ENCODE measurements at places on chromosomes 13 and 19.
A peak's percentile ranks its signal among the peaks of the same experiment; 100 is the strongest.

DNA sequence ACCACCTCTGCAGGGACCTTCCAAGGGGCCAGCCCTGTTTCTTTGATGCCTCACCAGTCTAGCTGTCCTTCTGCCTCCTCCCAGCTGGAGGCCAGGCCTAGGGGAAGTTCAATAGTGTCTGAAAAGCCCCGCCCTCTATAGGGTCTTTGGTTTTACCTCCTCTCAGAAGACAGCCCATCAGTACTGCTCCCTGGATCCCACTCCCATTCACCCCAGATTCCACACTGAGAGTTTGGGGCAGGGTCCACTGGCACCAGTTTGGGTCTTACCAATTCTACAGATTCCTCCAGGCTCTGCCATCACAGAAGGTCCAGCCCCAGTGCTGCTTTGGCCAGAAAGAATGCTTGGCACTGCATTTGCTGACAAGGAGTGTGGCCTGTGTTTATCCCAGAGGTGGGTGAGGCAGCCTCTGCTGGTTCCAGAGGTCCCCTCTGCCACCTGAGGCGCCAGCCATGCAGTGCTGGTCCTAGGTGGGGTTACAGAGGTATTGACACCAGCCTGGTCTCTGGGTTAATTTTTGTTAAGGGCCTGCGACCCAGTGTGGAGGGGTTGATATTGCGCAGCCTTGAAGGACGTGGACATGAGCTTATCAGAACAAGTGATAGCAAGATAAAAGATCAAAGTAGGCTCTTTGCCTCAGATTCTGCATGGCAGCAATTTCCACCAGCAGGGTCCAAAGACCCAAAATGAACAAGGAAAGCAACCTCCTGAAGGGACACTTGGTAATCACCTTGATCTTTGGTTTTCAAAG, 41.4 kb upstream of the IGSF23 start:
- DNase-seq = no peak

- peak; percentile 68 for DNase-seq
These were observed at the start of gene FGF9 for GRCh38 chr13:21670883-21671619. Gene FGF9, plus strand, starts transcription at chr13:21671073. Its CDS starts 840 bp downstream, at chr13:21671913.

GRCh38 chr19:35119091-35119490, 3.5 kb downstream of the FXYD3 start:
- DNase-seq = no peak

DNA sequence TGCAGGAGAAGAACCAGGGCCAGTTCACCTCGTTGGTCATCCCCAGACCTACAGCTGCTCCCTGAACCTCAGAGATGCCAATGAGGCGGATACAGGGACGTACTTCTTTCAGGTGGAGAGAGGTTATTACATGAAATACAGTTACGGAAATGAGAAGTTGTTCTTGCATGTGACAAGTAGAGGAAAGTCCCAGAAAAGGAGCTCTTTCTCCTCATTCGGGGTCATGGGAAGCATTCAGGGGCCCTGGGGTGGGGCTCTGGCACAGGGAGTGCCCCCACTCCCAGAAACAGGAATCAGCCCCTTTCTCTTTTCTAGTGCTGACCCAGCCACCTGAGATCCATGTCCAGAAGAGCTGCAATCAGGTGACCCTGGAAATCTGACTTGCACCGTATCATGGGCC, 4.5 kb upstream of the SIGLEC9 start:
- DNase-seq = no peak

DNA sequence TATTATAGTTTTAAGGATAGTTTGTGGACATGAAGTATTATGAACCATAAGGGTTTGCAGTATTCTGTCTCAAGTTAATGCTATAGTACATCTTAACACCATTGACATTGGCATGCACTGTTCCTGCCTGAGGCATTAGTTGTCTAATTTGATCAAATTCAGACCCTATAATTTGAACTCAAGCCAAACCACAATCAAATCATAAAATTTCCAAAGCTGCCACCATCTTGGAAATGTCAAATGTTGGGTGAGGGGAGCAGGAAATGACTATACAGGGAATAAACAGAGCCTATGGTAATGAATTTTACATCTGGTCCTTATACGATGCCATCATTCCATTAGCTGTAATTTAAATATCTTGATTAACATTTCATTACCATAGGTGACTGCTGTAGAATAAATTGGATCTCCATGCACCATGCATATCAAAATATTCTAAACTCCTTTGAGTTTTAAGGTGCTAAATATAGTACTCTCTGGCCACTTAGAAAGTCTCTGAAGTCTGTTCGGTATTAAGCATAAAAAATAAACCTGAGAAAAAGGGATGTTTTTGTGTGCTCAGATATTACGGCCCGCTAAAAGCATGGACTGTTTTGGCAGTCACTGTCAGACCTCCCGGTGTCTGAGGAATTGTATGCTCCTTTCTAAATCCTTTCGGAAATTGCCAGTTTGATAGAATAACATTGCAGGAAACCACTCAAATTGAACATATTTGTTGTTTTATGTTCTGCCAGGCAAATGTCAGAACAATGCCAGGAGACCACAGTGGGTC, 257.7 kb downstream of the SPRY2 start:
- no peak for DNase-seq

- no peak for DNase-seq
These were observed 29.0 kb downstream of the ZNF627 start for GRCh38 chr19:11626252-11626651.

DNA sequence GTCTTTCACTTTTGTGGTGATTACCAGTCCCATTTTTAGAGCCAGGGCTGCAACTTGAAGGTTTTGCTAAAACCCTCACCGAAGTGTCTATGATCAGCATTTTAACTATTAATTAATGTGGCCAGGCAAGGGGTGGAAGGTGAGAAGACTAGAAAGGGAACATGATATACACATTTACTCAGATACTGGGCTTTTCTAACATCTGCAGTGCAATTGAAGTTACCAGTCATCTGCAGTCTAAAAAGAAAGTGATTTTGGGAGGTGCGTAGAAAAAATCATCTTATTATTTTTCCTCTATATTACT, 481 bp downstream of the ALOX5AP start:
- no peak for DNase-seq

DNA sequence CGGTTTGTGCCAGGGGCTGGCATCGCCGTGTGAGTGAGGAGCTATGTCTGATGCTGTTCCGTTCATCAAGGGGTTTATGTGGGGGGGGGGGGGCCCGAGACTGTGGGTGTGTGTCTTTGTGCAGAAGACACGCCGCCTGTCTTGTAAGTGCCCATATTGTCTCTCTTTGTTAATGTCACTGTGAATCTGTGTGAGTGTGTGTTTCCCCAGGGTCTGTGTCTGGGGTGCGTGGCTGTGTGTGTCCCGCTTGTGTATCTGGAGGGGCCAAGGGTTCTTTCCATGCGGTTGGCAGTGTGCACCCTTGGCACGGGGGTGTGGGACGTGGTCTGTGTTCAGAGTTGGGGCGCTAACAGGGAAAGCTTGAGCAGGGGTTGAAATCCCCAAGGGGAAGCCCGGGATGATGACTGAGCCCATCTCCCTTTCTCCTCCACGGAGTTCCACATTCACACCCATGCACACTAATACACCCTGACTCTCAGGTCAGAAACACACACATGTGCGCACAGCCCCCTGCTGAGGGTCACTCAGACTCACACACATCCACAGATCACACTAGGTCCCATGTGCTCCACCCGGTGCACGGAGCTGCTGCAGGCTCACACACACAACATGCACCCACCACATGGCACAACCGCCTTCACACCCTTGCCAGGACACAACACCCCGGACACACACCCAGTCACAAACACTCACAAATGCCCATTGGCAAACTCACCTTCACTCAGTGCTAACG, 1.8 kb downstream of the NCAN start:
- no peak for DNase-seq

- no peak for DNase-seq
These were observed 14.2 kb downstream of the RAB8A start for GRCh38 chr19:16125737-16126495.

- no peak for DNase-seq
These were observed 473.5 kb downstream of the GPC6 start for GRCh38 chr13:93700115-93700514.

GRCh38 chr13:32302461-32302860, 12.7 kb downstream of the ZAR1L start:
- DNase-seq = no peak

GRCh38 chr13:101382086-101382485, 34.2 kb downstream of the NALCN start:
- no peak for DNase-seq

DNA sequence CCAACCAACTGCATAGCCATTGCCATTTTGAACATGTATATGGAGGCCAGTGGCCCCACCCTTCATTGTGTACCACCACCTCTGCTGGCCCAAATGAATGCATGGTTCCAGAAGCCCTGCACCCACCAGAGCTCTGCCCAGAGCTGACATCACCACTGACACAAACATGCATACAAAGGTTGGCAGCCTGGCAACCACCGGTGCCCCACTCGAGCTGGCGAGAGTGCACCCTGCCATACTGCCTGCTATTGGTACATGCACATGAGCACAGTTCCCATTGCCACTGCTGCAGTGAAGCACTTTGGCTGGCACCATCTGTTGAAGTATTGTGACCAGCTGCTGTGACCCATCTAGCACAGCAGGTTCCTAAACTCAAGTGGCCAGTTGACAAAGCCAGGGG, 1564.9 kb downstream of the OLFM4 start:
- DNase-seq = no peak

DNA sequence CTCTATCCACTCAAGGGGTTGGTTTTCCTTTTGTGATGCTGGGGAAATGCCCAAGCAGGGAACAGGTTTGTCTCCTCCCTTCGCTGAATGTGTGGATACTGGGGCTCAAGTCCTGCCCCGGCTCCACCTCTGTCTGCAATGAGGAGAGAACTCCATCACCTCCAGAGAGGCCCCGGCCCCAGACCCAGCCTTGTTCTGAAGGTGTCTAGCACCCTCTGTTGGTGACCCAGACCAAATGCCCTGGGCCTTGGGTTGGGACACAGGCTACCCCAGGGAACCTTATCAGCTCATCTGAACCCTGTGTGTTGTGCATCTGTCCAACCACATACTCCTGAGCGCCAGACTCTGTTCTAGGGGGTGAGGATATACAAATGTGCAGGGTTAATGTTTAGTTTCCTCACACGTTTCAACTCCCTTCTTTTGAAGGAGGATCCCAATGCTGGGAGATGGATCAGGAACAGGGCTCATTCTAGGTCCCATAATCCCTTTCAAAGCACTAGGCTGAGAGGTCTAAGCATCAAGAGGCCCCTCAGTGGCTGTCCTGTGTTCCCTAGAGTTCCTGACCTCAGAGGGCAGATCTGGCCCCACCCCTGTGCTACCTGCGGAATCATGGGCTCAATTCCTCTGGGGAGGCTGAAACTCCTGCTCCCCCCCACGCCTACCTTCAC, 112.5 kb upstream of the SLC7A1 start:
- peak; percentile 41 for DNase-seq

DNA sequence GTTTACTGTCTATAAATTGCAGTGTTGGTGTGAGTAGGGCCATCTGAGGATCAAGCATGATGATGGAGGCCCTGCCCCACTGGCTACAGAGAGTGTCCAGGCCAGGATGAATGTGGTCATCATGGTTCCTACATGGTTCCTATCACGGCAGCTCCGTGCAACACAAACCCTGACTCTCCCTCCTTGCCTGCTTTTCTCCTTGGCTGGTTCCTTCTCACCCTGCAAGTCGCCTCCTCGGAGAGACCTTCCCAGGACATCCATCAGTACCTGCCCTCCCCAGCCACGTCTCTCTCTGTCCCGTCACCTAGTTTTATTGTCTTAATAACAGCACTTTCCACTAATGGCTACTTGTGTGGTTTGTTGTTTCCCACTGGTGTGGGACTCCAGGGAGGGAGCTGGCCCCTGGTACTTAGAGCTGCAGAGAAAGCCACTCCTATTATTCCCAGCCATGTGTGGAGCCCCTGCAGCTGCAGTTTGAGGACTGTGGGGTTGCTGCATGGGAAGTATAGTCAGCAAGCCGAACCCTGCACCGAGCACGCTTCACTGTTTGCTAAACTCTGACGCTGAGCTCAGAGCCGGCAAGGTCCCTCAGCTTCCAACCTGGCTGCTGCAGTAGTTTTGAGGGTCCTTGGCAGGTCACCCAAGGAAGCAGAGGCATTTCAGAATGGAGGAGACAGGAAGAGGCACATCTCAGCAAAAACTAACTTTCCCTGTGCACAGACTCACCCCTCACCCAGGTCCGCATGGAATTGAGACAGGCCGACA, 146.4 kb upstream of the VSTM2B start:
- no peak for DNase-seq

- DNase-seq = no peak
These were observed 400.5 kb upstream of the PCDH9 start for GRCh38 chr13:67630640-67631039.

GRCh38 chr19:41083516-41083915, 4.7 kb upstream of the CYP2A13 start:
- DNase-seq = no peak

DNA sequence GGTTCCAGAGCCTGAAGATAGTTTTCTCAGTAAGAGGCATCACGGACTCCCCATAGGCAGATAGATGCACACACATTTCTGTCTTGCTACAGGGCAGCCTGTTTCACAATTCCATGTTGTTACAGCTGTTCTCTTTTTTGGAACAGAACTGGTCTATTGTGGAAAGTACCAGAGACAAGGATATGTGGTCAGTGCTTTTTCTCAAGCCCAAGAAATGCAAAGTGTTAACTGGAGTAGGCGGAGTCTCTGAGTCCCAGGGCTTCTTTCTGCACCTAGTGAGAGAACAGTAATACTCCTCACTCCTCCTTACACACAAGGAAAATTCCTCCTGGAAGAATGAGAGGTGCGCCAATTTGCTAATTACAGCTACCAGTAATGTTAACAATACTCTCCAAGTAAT, 141.6 kb upstream of the ARGLU1 start:
- DNase-seq = no peak

DNA sequence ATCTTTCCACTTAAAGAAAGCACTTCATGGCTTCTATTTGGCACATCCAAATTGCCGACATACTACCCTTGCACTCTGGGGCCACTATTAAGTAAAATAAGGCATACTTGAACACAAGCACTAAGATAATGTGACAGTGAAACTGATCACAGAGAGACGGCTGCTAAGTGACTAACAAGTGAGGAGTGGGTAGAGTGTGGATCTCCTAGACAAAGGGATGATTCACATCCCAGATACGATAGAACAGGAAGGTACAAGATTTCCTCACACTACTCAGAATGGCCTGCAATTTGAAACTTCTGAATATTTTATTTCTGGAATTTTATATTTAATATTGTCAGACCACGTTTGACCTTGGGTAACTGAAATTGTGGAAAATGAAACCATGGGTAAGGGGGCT, 1721.8 kb upstream of the SPRY2 start:
- no peak for DNase-seq

- no peak for DNase-seq
These were observed 566.0 kb upstream of the ARGLU1 start for GRCh38 chr13:107133950-107134349.

DNA sequence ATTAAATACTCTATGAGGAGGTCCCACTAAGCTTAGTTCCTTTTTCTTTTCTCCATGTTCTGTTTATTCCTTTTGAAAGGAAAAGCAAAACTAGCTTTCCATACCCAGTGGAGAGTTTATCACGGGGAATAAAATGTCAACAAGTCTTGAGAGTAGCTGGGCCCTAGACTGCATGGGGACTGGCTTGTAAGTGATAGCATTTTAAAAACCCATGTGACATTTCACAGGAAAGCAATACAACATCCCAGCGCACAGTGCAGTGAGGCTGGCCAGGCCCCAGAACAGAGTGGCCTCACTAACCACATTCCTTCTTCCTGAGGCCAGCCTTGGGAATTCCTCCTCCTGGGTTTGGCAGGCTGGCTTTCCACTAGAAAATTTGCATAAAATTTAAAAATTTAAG, 149.8 kb downstream of the DLEU7 start:
- no peak for DNase-seq

Measured in stimulated activated CD4-positive, alpha-beta T cell treated with anti-CD3 and anti-CD28 coated beads, Interleukin-1b, Interleukin-23, amount 100 ng/mL, for 4 hours (primary cell).